ENCODE measurements at places on chromosomes 2 and 18.

DNA sequence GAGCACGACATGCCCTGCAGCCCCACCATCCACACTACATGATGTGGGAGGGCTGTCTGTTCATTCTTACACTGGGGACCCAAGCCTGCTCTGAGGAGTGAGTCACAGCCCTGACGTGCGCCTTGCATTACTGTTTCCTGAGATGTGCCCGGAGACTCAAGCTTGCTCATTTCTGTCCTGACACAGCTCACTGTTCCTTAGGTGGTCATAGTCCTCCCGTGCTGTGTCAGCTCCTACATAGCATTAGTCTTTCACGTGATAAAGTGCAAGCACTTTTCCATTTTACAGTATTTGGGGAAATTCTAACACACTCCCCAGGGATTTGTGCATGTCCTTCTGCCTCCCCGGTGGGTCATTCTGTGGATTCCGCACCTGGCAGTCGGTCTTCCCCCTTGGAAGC lies 46.2 kb upstream of the TRIM43B start:
- DNase-seq, result peak; percentile 83

DNA sequence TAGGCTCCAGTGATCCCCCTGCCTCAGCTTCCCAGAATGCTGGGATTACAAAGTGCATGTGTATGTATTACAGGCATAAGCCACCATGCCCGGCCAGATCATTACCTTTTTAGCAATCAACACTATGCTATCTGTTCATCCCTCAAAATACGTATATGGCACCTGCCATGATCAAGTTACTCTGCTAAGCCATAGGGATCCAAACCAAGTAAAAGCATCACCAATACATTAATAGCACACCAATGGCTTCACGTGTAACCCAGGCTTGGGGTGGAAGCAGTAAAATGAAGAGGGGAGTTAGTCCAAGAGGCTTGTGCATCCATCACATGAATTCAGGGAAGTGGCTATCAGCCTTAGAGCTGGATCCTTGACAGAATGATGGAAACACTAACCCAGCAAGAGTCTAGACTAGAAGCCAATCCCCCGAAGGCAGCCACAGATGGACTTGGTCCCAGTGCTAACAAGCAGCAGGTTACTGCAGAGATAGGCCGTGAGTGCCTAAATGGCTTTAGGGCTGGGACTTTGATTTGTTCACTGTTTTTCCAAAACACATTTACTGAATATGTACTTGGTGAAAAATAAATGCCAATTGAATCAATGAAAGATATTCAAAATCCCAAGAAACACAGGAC lies 11.3 kb downstream of the HDLBP start:
- no peak for DNase-seq

DNA sequence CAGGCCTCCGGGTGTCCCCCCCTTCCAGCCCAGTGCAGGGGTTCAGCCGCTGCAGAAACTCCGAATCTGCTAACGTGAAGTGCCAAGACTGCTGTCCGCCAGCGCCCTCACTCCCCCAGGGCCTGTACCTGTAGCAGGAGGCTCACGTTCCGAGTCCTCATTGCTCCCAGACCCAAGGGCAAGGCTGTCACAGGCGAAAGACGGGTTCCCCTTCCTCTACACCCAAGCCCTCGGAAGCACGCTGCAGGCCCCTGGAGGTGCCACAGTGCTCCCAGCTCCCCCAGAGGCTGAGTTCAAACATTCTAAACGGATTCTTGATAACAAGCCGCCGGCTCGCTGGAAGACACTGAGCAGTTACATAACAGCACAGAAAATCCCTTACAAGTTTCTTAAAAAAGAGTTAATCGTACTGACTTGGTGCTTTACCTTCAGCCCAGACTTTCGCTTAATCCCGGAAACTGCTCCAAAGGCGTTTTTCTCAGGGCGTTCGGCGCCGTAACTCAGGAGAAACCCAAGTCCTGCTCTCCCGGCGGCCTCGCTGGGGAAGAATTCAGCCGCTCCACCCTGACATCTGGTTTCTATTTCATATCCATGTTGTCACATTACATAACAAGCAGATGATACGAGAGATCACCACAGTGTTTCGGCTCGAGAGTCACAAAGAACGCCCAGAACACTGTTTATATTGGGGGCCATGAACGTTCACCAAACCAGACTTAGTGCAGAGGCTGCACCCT lies 92.0 kb downstream of the HDAC4 start:
- DNase-seq, result peak; percentile 52

- no peak for DNase-seq
These were observed 127.4 kb downstream of the TGIF1 start for GRCh38 chr18:3577281-3577855.

- DNase-seq, result no peak
These were observed 52.2 kb downstream of the MARCO start for GRCh38 chr2:118994172-118994700.

GRCh38 chr2:238425979-238426567 lies 654 bp upstream of the ASB1 start:
- peak; percentile 92 for DNase-seq

DNA sequence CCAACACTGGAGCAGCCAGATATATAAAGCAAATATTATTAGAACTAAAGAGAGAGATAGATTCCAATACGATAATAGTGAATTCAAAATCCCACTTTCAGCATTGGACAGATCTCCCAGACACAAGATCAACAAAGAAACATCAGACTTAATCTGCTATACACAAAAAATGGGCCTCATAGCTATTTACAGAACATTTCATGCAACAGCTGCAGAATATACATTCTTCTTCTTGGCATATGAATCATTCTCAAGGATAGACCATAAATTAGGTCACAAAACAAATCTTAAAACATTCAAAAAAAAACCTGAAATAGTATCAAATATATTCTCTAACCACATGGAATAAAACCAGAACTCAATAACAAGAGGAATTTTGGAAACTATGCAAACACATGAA lies 23.8 kb upstream of the BAZ2B start:
- DNase-seq, result no peak

DNA sequence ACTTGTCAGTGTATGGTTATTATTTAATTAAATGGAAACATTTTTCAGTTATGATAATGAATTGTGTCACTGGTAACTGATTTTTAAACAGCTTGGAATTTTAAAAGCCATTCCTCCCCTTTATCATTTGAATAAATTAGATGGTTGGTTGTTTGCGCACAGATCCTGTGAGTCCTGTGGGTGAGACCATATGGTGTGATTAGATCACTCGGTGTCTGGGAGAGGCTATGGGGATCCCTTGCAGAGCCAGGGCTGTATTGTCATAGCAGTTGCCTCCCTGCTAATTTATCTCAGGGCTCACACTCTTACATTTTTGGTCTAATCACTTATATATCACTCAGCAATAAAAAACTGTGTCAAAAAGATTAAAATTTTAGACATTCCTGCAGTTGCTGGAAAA lies 133.5 kb downstream of the ASXL3 start:
- no peak for DNase-seq

DNA sequence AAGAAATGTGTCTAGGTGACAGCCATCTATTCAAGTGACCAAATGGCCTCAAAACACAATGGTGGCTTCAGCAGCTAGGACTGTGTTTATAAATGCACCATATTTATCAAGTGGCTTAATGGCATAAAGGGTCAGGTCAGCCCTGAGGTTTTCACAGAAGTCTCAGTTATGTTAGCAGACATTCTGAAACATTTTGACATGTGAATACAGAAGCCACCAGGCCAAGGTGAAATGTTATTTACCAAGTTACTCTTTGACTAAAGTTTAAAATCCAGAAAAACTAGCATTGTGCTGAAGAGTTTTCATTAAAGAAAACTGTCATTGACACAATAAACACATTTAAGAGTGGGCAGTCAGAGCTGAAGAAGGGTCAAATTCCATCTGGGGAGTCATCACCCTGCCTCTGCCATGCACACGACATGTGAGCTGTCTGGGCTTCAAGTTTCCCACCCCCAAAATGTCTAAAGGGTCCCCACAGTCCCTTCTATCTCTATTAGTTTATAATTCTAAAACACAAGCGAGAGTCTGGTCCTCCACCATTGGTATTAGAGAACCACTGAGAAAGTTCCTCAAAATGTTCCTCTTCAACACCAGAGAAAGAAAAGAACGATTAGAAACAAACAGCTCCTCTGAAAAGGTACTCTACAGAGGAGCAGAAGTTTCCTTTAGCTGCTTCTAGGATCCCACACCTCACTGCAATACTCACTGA lies 77.5 kb upstream of the FZD5 start:
- no peak for DNase-seq

DNA sequence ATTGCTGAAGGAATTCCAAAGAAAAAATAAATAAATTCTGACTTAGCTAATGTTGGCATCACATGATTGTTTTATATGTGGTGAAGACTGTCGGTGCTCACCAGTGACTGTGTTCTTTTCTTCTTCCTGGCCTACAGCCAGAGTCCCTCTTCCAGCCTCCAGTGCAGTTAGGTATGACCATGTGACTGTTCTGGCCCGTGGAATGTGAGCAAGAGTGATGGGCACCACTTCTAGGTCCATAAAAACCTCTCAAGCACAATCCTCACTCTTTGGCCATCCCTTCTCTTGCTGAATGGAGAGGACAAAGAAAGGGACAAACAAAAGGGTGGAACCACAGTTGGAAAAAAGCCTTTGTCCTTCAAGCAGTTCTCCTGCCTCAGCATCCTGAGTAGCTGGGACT lies 39.0 kb upstream of the BMPR2 start:
- no peak for DNase-seq

GRCh38 chr2:31535768-31536167 lies 45.0 kb downstream of the SRD5A2 start:
- no peak for DNase-seq

DNA sequence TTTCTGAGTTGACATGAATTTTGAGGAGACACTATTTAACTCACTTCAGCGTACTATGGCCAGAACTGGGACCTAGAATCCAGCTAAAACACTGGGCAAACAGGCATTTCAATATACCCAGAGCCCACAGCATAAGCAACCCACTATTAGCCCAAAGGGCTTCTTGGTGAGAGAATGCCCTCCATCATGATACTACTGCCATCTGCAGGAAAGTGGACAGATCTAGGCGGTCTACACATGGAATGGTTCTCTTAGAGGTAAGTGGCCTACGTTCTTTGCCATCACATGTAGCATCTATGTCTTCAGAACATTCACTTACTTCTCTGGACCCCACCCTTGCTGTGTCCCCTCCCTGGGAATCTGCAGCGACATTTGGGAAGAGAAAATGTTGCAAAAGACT lies 181.3 kb upstream of the LINC00305 start:
- DNase-seq, result no peak

DNA sequence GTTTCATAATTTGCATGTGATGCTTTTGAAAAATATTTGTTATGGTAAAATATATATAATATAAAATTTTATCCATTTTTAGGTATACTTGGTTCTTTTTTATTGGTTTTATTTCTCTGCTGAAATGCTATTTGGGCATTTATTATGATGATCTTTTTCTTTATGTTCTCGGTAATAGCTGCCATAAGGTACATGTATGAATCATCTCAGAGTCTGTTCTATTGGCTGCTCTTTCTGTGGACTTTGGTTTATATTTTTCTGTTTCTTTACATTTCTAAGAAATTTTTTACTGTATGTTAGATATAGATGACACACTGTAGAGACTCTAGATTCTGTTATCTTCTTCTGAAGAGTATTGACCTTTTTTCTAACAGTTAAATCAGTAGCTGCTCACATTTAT lies 219.9 kb downstream of the MBD5 start:
- no peak for DNase-seq

- no peak for DNase-seq
These were observed 235.0 kb downstream of the LOXHD1 start for GRCh38 chr18:46421973-46422551.
